ENCODE measurements at places on chromosomes 3 and 15.

- no peak for DNase-seq
Measured at GRCh38 chr15:40953713-40954074, 423 bp downstream of the CHAC1 start.

DNA sequence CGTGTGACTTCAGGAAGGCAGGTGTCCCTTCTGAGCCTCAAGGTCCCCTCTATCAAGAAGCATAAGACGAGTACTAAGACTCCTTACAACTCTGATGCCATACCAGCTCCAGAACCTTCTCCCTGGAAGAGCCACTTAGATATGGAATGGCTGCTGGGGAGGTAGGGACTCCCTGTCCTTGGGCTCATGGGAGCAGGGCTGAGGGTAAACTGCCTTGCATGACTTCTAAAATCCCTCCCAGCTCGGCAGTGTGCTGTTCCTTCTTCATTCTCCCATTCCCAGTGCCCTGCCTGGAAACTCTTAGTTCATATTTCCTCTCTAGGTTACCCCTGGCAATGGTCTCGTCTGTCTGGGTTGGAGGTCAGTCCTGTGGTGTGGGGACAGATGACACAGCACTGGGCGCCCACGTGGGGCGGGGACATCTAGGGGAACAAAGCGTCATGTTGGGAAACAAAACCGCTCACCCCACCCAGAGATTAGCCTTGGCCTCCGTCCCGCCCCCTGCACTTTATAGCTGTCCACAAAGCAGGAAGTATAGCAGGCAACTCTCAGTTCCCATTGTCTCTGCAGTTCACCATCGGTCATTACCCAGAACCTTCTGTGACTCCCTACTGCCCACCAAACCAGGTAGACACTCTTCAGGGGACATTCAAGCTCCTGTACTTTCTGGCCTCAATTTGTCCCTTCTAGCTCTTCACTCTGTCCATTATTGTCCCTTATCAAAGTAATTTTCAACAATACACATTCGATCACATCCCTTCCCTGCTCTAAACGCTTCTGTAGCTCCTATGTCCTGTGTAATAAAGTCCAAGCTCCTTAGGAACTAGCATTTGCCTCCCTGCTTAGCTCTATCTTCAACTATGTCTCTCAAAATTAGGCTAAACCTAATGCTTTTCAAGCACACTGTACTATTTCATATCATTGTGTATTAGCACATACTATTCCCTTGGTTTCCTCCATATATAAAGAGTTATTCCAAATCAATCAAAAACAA is 73.8 kb downstream of the IQSEC1 start:
- no peak for DNase-seq

DNA sequence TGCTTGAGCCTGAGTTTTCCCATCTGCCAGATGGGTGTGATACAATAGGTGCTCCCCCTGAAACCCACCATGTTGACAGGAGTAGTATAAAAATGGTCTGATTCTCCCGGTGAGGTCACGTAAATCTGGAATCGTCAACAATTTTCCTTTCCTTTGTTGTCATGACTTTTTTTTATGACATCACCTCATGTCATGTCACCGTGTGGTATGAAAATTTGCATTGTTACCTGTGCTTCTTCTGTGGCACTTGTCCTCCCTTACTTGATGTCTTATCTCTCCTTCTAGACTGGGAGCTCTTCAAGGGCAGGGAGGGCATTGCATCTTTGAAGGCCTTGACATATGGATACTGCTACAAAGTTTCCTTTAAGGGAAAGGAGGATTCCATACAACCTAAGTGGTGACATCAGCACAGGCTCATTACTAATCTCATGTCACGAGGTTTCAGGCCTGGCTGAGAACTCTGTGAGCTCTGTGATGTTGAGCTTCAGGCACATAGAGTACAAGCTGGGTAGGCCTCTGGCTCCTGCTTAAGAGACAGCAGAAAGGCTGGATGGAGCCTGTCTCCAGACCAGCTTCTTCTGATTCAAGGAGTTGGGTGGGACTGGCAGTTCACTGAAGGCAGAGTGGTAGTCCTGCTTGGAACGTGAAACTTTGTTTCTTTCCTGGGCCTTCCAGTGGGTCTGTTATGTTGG is 66.3 kb downstream of the LPP start:
- peak; percentile 18 for DNase-seq

- DNase-seq = no peak
Measured at GRCh38 chr15:70164910-70165715, 67.4 kb upstream of the TLE3 start.

- DNase-seq = no peak
Measured at GRCh38 chr3:12303993-12304392, 15.1 kb downstream of the PPARG start.

- DNase-seq = no peak
Measured at GRCh38 chr3:167859610-167860009, 124.1 kb downstream of the SERPINI1 start.

DNA sequence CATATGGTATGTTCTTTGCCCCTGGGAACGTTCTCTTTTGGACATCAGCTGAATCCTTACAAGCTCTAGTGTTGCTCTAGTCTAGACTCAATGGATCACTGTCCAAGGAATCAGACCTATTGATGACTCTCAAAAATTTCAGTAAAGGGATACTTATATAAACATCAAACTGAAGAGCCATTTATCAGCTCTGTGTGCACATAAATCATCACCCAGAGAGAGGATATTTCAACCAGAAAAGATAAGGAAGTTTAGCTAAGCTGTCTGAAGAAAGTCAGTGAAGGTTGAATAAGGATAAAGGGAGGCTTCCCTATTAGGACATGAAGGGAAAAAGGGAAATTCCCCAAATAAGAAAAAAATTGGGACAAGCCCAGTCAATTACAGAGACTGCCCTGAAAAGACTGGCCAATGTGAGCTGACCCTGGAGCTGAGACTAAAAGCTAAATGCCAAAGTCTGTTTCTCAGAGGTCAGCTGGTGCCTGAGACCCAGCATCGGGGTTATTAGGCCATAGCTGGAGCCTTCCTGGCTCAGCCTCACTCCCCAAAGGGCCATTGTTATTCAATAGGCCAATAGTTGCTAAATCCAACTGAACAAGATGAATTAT is 424.1 kb upstream of the THBS1 start:
- DNase-seq = no peak

DNA sequence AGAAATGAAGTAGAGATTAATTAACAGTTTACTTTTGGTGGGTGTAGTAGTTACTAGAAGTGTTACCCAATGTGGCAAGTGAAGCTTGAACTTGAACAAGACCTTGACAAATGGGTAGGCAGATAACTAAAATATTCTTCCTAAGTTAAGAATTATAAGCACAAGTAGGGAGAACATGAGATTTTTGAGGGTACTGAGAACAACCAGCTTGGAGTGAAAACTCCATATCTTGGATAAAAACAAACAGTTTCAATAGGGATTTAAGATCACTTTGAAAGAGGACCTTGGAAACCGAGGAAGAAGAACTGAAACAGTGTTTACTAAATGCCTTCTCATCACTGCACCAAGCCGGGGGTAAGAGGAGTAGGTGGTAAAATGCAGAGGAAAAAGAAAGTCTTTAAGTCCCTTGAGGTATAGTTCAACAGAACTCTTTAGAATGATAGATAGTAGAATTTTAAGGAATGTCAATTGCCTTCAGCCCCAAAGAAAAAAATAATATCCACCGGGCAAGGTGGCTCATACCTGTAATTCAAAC is 496.7 kb downstream of the NAALADL2 start:
- no peak for DNase-seq

DNA sequence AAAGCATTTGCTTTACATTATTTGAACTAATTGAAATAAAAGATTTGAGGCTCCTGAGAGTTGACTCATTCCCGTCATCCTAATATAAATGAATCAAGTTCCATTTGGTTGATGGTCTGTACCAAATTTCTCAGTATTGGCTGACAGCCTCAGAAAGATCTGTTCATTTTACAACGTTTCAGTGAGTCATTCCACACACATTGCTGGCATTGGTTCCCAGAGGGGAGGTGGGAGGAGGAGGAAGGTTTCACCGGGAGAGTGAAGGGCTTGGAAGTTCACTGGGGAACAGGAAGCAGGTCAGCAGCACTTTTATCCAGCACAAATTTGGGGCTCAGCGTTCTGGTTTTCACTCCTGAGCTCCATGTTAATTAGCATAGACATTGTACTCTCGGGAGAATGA is 176.7 kb upstream of the CADPS start:
- no peak for DNase-seq

GRCh38 chr15:48052946-48053345 is 67.8 kb upstream of the SLC24A5 start:
- DNase-seq = peak; percentile 68

- DNase-seq = peak; percentile 11
Measured at GRCh38 chr3:81936817-81937216, 175.4 kb upstream of the GBE1 start.

GRCh38 chr3:114456742-114457141 is 162.9 kb downstream of the TIGIT start:
- DNase-seq = no peak

GRCh38 chr3:131444180-131444579 is 58.6 kb downstream of the MRPL3 start:
- no peak for DNase-seq

GRCh38 chr3:168157099-168157700 is 61.5 kb upstream of the GOLIM4 start:
- DNase-seq = no peak

DNA sequence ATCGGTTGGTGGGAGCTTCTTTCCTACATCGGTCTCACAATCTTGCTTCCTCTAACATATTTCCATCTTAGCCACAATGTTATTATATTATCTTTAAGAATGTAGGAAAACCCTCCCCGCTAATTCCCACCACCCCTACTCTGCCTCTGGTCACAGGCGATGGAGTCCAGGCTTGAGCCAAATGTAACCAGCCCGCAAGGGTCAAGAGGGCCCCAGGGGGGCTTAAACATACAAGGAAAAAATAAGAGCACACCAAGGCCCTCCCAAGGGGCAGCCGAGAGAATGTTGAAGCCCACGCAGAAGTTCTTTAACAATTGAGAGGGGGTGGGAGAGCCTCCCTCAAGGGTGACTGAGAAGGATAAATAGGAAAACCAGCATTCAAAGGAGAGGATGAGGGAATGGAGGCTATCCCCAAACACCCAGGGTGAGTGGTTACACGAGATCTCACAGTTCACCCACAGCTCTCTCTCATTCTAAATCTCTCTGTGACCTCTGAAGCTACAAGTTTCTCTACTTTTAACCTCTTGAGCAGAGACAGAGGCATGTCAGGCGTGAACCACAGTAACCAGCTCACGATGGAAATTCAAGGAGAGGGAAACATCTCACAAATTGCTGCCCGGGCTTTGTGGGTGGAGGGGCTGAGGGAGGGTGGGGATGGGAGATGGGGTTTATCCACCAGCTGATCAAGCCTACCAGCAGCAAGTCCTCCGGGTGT is 31.4 kb upstream of the UACA start:
- DNase-seq = no peak

GRCh38 chr3:90132197-90132596 is 1024.8 kb downstream of the EPHA3 start:
- DNase-seq = no peak

- peak; percentile 70 for DNase-seq
Measured at GRCh38 chr3:64399205-64399800, 174.0 kb upstream of the PRICKLE2 start.

DNA sequence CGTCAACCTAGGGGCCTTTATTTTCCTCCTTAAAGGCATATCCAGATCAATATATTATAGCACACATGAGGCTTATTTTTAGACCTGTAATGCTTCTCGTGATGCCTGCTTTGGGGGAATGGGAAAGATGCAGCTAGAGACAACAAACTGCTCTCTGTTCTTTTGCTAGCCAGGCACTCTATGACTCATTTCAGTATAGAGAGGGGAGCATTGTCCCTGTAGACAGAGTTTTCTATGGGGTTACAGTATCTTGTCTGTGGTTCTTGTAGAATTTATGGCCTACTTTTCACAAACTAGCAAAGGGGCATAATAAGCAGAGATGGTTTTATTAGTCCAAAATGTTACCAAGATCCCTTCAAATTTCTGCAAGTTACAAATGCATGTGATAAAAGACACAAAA is 305.6 kb downstream of the LSAMP start:
- DNase-seq = no peak

DNA sequence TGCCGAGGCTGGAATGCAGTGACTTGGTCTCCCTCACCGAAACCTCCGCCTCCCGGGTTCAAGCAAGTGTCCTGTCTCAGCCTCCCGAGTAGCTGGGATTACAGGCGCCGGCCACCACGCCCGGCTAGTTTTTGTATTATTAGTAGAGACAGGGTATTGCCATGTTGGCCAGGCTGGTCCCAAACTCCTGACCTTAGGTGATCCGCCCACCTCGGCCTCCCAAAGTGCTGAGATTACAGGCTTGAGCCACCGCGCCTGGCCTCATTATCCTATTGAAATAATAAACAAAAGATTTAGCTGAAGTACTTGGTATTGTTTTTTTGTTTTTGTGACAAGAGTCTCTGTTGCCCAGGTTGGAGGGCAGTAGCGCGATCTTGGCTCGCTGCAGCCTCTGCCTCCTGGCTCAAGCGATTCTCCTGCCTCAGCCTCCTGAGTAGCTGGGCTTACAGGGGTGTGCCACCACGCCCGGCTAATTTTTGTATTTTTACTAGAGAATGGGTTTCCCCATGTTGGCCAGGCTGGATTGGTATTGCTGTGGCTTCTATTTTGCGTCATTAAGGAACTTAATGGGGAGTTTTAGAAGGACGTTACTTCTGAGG is 1.5 kb downstream of the RPL35A start:
- no peak for DNase-seq

DNA sequence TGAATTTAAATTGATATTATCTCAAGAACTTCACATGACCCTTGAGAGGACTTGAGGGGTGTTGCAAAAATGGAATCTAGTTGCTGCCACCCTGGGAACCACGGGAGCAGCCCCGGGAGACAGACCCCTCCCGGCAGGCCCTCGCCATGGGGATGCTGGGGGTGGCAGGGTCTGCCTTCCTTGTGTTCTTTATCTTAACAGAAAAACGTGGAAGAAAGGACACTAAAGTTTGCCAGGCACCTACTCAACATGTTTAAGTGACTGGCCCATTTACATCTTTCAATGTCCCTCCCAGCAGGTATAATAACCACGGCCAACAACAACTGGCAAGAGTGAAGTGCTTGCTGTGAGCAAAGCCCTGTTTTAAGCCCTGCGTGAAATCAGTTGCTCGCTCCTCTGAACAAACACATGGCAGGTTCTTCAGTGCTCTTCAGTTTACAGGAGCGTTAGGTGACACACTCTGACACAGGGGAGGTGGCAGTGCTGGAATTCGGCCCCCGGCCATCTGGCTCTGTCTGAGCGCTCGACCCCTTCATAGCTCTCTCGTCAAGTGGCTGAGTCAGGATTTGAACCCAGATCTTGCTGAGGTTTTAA is 112.5 kb downstream of the ASB7 start:
- no peak for DNase-seq

GRCh38 chr3:141485641-141486495 is 959 bp upstream of the RASA2 start:
- peak; percentile 93 for DNase-seq

- peak; percentile 62 for DNase-seq
Measured at GRCh38 chr3:158920371-158920770, 118.5 kb downstream of the MFSD1 start.

Measured in epithelial cell of esophagus (primary cell).